ENCODE measurements at places on chromosomes 3 and 15. TPM values are rescaled to one million over a fixed set of nuclear protein-coding genes. Genes with fewer than 3 reads are reported as not detected.

The PEAK1 gene
- 5.9 TPM for total RNA-seq

The MUC20 gene
- 6.4 TPM for total RNA-seq

- peaks cover 3% of the 10 kb centered on the region for H3K36me3 ChIP-seq
- peak overlapping the region; percentile 61 for H3K27ac ChIP-seq
- H3K27me3 ChIP-seq, result no peaks in the 10 kb centered on the region
- no peak for DNase-seq
These were observed 34.4 kb downstream of the ABHD2 start for GRCh38 chr15:89122505-89123180.

GRCh38 chr3:61505197-61505596 is 56.2 kb upstream of the PTPRG start:
- no peak overlapping the region for H3K27ac ChIP-seq
- no peak overlapping the region for H3K4me3 ChIP-seq
- no peaks in the 10 kb centered on the region for H3K27me3 ChIP-seq
- DNase-seq, result no peak
- H3K4me1 ChIP-seq, result no peaks in the 10 kb centered on the region

DNA sequence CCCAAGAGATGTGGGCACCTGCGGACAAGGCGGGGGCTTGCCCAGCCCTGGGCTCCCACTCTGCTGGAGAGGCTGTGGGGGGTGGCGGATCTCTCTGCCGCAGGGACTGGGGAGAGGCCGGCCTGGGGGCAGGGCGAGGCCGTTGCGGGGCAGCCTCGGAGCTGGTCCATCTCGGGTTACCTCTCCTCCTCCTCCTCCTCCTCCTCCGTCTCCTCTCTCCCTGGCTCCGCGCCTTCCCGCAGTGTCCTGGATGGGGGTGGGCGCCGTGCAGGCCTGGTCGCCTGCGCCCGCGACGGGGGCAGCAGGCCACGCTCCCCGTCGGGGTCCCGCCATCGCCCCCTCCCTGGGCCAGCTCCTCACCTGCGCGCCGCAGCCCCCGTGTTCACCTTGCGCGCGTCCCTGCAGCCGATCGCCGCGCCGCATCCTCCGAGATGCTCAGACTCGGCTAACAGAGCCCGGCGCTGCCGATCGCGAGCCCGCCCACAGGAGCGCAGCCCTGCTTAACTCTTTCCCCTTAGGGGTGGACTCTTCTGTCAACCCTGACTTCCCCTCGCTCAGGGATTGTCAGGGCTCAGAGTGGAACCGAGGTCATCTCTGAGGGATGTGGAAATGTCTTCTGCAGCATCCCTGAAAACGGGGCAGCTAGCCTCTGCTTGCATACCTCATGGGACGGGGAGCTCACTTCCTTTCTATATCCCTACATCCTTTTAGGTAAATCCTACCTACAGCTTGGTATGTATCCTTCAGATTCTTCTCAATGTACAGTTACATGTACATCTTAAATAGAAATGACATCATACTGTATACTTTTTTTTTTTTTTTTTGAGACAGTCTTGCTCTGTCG is at the start of gene PRRT3:
PRRT3 (minus strand) TSS at position 447 of the 844 bp plus-strand sequence. CDS start 2,293 bp downstream, outside the sequence.
- peaks cover 2% of the 10 kb centered on the region for H3K36me3 ChIP-seq
- H3K27me3 ChIP-seq, result no peaks in the 10 kb centered on the region
- peak within 1 kb of the TSS; percentile 94 for H3K4me3 ChIP-seq
- peak within 1 kb of the TSS; percentile 81 for H3K27ac ChIP-seq
- DNase-seq, result peak; percentile 35
- peaks cover 9% of the 10 kb centered on the region for H3K4me1 ChIP-seq

The GOLGA8T gene
- total RNA-seq, result 0.17 TPM

DNA sequence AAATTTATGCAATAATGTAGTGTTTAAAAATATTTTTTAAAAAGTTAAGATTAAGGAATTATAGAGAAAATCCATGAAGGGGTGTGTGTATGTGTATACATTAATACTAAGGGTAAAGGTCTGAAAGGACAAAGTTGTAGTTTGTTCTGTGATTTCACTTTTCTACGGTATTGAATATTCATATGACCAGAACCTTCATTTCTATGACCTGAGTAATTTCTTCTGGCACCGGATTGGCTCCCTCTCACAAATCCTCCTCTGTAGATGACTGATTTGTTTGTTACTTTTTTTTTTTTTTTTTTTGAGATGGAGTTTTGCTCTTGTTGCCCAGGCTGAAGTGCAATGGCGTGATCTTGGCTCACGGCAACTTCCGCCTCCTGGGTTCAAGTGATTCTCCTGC is 20.9 kb downstream of the GMPS start:
- no peak overlapping the region for H3K4me3 ChIP-seq
- H3K27me3 ChIP-seq, result no peaks in the 10 kb centered on the region

The COL7A1 gene
- total RNA-seq, result 0.94 TPM

The TGM4 gene
- total RNA-seq, result not detected

GRCh38 chr15:59224474-59224873 is 17.8 kb downstream of the LDHAL6B start:
- no peak overlapping the region for H3K4me3 ChIP-seq
- H3K36me3 ChIP-seq, result no peaks in the 10 kb centered on the region
- H3K27me3 ChIP-seq, result peaks cover 34% of the 10 kb centered on the region
- H3K27ac ChIP-seq, result no peak overlapping the region
- DNase-seq, result no peak

The MNS1 gene
- 0.52 TPM for total RNA-seq

DNA sequence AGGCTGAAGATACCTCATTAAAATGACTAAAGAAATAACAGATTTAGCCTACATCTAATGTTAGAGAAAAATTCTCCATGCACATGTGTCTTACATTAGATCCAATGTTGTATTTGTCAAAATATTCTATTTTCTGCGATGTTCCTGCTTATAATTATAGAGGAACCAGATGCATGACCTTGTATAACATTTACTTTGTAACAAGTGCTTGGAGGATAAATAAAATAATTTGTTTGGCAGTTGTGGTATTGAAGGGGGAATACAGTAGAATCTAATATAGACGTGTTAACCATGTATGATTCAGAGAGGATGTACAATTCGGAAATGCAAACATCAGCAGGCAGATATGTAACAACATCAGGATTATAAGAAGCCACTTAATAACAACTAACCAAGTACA is 922.2 kb downstream of the TUSC7 start:
- DNase-seq, result no peak
- H3K27me3 ChIP-seq, result no peaks in the 10 kb centered on the region
- H3K27ac ChIP-seq, result no peak overlapping the region
- H3K36me3 ChIP-seq, result no peaks in the 10 kb centered on the region
- no peak overlapping the region for H3K4me3 ChIP-seq
- H3K4me1 ChIP-seq, result no peaks in the 10 kb centered on the region

- no peak overlapping the region for H3K4me3 ChIP-seq
- H3K27me3 ChIP-seq, result no peaks in the 10 kb centered on the region
- no peak for DNase-seq
- peaks cover 46% of the 10 kb centered on the region for H3K4me1 ChIP-seq
- H3K36me3 ChIP-seq, result peaks cover 2% of the 10 kb centered on the region
These were observed 8.1 kb downstream of the NKTR start for GRCh38 chr3:42608581-42608980.

DNA sequence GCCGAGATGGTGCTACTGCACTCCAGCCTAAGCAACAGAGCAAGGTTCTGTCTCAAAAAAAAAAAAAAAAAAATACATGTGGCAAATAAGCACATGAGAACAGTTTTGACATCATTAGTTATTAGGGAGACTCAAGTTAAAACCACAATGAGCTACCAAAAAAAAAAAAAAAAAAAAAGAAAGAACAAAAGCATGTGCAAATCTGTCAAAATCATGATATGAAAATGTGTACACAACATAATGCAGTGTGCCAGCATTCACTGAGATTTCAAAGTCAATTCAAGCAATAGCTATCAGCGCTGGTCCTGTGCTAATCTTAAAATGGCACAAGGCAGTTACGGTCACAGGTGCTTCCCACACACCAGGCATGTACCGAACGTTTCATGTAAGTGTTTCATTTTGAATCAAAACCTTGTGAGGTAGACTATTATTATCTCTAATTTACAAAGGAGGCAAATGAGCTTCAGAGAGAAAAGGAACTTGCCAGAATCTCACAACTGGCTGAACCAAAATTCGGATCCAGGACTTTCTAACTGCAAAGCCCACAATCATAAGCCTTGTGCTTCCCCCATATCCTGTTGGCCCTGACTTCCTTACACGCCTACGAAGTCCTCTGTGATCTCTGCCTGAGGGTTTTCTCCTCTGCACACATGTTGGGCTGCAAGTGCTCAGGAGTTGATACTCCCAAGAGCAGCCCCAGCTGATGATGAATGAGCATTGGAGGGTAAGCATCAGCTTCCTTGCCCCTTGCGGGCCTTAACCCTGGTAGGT is 200.1 kb upstream of the PROK2 start:
- no peak overlapping the region for H3K27ac ChIP-seq
- H3K4me3 ChIP-seq, result peak overlapping the region; percentile 47
- peaks cover 14% of the 10 kb centered on the region for H3K27me3 ChIP-seq
- no peak for DNase-seq
- H3K36me3 ChIP-seq, result no peaks in the 10 kb centered on the region

The GPR62 gene
- total RNA-seq, result not detected

- no peak overlapping the region for H3K27ac ChIP-seq
- DNase-seq, result no peak
- no peaks in the 10 kb centered on the region for H3K27me3 ChIP-seq
- H3K36me3 ChIP-seq, result peaks cover 2% of the 10 kb centered on the region
- no peak overlapping the region for H3K4me3 ChIP-seq
- H3K4me1 ChIP-seq, result no peaks in the 10 kb centered on the region
These were observed 28.2 kb downstream of the NEK4 start for GRCh38 chr3:52742418-52743041.

DNA sequence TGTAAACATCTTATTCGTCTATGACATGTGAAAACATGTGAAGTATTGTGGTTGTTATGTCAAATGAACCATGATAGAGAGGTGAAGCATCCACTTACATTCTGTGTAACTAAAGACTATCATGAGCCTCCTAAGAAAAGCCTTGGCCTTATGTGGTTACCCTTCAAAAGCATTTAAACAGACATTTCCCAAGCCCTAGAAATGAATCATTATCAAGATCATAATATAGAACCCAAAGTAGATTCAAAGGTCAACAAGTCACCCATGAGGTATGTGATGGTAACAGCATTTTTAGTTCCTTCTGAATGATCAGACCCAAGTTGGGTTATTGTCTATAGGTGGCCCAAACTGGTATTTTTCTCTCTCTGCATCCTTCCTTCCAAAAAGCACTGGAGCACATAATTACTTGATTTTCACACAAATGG is 408.0 kb downstream of the TBL1XR1 start:
- peaks cover 6% of the 10 kb centered on the region for H3K27me3 ChIP-seq
- no peak overlapping the region for H3K27ac ChIP-seq
- no peak overlapping the region for H3K4me3 ChIP-seq
- DNase-seq, result no peak
- H3K36me3 ChIP-seq, result no peaks in the 10 kb centered on the region

The FANCD2OS gene
- not detected for total RNA-seq

DNA sequence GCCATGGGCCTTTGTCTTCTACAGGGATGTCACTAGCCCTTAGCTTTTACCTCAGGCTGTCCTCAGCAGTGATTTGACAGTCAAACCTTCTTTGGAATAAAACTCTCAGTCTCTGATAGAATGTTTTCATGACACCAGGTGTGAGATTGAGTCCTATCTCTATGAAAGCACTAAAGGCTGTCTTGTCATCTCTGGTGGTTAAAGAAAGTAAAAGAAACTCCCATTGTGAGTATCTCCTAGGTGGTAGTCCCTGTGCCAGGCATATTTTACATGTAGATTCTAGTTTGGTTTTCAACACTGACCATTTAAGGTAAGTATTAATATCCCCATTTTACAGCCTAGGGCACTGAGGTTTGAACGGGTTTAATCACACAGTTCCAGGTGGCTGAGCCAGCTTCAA is 360.2 kb downstream of the CHST2 start:
- H3K4me3 ChIP-seq, result no peak overlapping the region
- no peaks in the 10 kb centered on the region for H3K4me1 ChIP-seq
- H3K27me3 ChIP-seq, result no peaks in the 10 kb centered on the region
- peaks cover 6% of the 10 kb centered on the region for H3K36me3 ChIP-seq

The SKOR1 gene
- 2.2 TPM for total RNA-seq

The ARPIN gene
- not detected for total RNA-seq

DNA sequence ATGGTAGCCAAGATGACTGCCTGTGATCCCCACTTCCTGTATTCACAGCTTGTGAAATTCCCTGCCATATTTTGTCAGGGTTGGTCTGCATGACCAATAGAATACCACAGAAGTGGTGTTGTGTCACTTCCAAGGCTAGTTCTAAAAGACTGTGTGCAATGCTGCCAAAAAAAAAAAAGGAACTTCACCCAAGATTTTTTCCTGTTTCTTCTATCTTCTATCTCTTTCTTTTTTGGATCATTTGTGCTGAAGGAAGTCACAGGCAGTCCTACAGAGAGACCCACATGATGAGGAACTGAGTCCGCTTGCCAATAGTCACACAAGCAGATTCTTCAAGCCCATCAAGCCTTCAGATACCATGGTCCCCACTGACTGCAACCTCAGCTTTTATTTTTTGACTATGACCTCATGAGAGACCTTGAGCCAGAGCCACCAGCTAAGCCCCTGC is 18.1 kb upstream of the RAF1 start:
- no peak overlapping the region for H3K4me3 ChIP-seq
- DNase-seq, result no peak
- peaks cover 4% of the 10 kb centered on the region for H3K27me3 ChIP-seq
- no peak overlapping the region for H3K27ac ChIP-seq
- H3K36me3 ChIP-seq, result no peaks in the 10 kb centered on the region

GRCh38 chr3:161403251-161403650 is 31.9 kb upstream of the SPTSSB start:
- no peak overlapping the region for H3K27ac ChIP-seq
- peaks cover 11% of the 10 kb centered on the region for H3K4me1 ChIP-seq
- no peak for DNase-seq

DNA sequence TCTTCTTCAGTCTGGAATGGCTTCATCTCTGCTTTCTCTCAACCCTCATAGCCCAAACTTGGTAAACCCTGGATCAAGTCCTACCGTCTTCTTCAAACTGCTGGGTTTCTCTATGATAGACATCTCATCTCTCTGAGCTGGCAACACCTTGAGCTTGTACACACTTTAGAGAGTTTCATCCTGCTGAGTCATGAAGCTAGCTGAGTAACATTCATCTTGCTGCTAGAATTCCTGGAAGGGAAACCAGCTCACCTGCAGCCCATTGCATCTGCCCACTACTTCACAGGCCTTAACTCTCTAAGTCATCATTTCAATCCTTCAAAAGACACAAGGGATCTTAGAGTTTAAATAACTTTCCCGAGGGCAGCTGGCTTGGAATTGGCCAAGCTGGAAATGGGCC is 175.5 kb upstream of the RORA start:
- no peaks in the 10 kb centered on the region for H3K4me1 ChIP-seq
- no peaks in the 10 kb centered on the region for H3K36me3 ChIP-seq
- no peak overlapping the region for H3K27ac ChIP-seq
- peaks cover 45% of the 10 kb centered on the region for H3K27me3 ChIP-seq

The SV2B gene
- total RNA-seq, result 0.10 TPM

The KBTBD13 gene
- not detected for total RNA-seq

The GABRB3 gene
- not detected for total RNA-seq

- H3K27ac ChIP-seq, result no peak overlapping the region
- peaks cover 2% of the 10 kb centered on the region for H3K36me3 ChIP-seq
- H3K4me3 ChIP-seq, result no peak overlapping the region
- peaks cover 76% of the 10 kb centered on the region for H3K27me3 ChIP-seq
These were observed 4.3 kb downstream of the MASP1 start for GRCh38 chr3:187287256-187287655.

GRCh38 chr3:129120254-129121004 is 1.2 kb downstream of the RAB43 start:
- H3K4me3 ChIP-seq, result peak overlapping the region; percentile 94
- H3K36me3 ChIP-seq, result peaks cover 3% of the 10 kb centered on the region
- no peaks in the 10 kb centered on the region for H3K27me3 ChIP-seq
- H3K4me1 ChIP-seq, result peaks cover 44% of the 10 kb centered on the region
- peak overlapping the region; percentile 100 for H3K27ac ChIP-seq
